Activated T-cell treated with anti-CD3 and anti-CD28 coated beads, Interleukin-2, amount 50 U/mL, for 72 hours (primary cell): ENCODE measurements at places on chromosomes 7 and 10.

GRCh38 chr7:76108540-76109233 lies 60.8 kb downstream of the MDH2 start:
- no peak for DNase-seq

- DNase-seq = no peak
These were observed 93.0 kb downstream of the HGF start for GRCh38 chr7:81676813-81677212.

DNA sequence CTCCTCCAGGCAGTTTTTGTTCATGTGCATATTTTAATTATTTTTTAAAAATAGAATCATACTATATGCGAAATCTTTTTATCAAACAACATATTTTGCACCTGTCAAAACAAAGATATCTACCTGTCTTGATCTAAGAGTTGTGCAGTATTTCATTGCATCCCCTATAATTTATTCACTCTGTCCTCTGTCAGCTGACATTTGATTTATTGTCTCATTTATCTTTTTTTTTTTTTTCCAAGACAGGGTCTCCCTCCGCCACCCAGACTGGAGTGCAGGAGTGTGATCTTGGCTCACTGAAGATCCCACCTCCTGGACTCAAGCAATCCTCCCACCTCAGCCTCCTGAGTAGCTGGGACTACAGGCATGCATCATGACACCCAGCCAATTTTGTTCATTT lies 49.0 kb downstream of the PRLHR start:
- DNase-seq = no peak

- DNase-seq = no peak
These were observed 88.8 kb downstream of the GPR85 start for GRCh38 chr7:112997831-112998230.

- DNase-seq = no peak
These were observed 138.5 kb downstream of the SEMA3A start for GRCh38 chr7:84055904-84056605.

- no peak for DNase-seq
These were observed 861.3 kb downstream of the NRG3 start for GRCh38 chr10:82736305-82736704.

DNA sequence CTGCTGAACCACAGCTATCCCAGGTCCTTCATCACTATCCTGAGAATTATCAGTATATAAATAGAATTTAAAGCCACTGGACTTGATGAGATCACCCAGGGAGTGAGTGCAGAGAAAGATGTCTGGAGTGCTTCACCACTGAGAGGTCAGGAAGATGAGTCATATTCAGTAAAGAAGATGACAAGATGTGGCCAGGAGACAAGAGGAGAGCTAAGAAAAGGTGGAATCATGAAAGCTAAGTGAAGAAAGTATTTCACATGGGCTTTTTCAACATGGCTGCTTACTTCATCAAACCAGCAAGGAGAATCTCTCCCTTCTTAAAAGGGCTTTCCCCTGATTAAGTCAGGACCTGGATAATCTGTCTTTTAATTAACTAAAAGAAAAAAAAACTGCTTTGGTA lies 9.1 kb upstream of the PRKAR2B start:
- no peak for DNase-seq
